Posterior vena cava (tissue), 2 donors: ENCODE measurements at places on chromosomes 6 and 20.

DNA sequence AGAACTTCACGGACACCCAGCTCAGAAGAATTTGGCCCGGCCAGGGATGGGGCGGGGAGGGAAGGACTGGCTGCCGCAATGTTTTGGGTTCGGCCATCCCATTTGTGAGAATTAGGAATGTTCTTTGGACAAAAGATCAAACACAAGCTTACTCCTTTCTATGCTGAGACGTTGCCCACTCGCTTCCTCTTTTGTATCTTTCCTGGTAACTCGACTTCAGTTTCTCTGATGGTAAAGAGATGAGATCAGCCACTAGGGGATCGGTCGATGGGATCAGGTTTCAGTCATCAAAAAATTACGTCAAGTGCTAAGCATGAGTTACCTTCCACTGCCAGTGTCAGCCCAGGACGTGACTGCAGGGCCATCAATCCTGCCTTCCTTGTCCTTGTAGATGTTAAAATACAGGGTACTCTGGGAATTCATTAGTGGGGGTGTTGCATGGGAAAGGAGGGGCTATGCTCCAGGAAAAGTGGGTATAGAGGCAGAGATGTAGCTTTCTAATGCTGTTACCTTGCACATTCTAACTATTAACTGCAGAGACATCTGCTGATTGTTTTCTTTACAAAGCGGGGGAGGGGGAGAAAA, 190.2 kb downstream of the TSHZ2 start:
- peak; percentile 83 for DNase-seq

DNA sequence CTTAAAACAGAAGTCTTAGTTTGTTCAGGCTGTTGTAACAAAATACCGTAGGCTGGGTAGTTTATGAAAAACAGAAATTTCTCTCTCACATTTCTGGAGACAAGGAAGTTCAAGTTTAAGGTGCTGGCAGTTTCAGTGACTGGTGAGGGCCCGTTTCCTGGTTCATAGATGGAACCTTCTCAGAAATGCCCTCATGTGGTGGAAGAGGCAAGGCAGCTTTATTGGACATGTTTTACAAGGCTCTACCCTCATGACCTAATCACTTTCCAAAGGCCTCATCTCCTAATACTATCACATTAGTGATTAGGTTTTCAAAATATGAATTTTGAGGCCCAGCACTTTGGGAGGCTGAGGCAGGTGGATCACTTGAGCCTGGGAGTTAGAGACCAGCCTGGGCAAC, 2.4 kb downstream of the HEBP2 start:
- no peak for DNase-seq

DNA sequence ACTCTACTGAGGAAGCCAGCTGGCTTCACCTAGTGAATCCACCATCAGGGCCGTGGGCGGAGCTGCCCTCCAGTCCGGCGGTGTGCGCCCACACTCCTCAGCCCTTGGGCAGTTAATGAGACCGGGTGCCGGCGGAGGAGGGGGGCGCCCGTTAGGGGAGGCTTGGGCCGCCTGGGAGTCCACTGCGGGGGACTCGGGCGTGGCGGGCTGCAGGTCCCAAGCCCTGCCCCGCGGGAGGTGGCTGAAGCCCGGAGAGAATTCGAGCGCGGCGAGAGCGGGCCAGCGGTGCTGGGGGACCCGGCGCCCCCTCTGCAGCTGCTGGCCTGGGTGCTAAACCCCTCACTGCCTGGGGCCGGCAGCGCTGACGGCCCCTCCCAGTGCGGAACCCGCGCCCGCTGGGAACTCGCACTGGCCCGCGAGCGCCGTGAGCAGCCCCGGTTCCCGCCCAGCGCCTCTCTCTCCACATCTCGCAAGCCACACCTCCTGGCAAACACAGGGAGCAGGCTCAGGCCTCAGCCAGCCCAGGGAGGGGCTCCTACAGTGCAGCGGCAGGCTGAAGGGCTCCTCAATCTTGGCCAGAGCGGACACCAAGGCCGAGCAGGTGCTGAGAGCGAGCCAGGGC, 38.4 kb upstream of the GCNT2 start:
- no peak for DNase-seq

DNA sequence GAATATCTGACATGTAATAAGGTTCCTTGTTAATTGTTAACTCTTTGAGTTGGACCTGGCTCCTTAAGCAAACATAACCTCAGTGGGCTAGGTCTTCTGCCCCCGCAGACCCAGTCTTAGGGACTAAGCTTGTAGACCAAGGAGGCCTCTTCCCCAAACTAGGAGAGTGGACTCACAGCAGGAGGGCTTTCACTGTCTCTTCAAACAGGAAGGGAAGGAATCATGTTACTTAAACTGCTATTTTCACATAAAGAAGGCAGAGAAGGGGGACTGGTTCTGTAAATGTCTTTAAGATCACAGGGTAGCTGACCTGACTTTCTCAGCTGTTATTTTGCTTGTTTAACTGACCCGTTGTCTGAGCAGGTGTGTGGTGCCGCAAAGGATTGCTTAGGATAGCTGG, 34.9 kb upstream of the PRDM1 start:
- DNase-seq: no peak

DNA sequence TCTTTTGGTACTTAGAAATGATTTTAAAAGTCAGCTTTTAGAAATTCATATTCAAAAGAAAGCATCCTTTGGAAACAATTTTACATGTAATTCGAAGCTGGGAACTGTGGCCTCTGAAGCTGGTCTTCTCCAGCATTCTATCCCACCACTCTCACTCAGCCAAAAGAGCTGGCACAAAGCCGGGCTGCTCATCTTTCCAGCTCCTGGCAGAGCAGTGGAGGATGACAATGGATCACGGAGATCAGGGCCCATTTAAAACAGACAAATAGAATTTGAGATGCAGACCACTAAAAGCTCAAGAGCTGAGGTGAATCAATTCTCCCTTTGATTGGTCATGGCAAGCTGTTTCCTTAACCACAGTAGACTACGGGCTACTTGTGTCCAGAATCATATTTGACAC, 60.6 kb downstream of the OTOR start:
- no peak for DNase-seq

GRCh38 chr6:11459079-11459610, 78.4 kb upstream of the TMEM170B start:
- no peak for DNase-seq

DNA sequence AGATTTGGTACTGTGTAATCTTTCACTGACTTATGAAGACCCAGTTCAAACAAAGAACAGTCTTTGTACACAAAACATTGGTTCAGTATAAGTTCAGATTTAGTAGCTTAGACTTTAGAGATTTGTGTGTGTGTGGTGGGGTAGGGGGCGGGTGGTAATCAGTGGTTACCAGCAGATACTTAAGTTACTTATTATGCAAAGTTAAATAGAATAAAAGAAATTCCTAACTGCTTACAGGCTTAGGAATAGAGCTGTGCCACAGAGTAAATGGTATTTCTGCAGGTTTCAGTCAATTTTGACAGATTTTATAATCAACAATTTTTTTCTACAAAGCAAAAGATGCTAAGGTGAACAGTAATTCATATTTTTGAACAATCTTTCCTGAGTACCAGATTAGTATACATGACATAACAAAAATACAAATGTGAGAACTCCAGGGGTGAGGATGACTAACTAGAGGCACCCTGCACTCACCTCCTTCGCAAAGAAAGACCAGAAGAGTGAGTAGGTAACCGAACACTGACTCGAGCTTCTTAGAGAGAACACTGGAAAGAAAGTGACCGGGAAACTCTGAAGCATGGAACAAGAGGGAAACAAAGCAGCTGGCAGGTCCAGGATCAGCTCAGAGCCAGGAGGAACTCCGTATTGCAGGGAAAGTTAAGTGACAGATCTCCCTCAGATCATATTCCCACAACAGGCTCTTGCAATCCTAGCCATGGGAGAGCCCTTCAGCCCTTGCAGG, 560.6 kb downstream of the COL12A1 start:
- no peak for DNase-seq

DNA sequence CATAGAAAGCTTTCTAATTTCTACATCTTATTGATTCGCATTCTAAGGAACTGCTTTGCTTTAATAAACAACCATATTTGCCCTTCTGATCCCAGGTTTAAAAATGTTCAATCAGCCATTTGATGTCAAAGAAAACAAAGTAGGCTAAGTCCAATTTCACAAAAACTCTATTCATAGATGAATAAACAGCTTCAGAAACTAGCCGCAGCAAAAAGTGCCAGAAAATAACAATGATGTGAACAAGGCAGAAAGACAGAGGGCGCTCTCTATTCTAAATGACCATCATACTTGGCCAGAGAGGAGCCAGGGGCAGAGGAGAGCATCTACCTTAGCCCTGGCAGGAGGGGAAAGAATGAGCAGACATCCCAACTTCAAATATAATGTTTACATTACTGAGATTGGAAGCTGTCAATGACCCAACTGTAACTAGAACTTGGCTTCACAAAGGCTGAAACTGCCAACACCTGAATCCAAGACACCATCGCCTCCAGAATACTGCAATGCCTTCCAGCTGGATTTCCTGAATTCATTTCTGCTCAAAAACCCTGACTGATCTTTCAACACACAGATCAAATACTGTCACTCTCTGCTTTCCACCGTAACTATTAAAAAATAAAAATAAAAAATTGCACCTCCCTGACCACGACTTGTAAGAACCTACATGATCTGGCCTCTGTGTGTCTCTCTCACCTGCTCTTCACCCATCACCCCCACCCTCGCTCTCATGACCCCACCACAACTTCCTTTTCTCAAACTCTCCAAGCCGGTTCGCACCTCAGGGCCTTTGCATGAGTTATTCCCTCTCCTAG, 9.5 kb downstream of the CNKSR3 start:
- peak; percentile 20 for DNase-seq

GRCh38 chr20:21053002-21053762, 53.0 kb downstream of the LINC00237 start:
- no peak for DNase-seq

- no peak for DNase-seq
Measured at GRCh38 chr6:148986608-148987007, 239.8 kb downstream of the UST start.

GRCh38 chr6:43639984-43640800, 4.6 kb downstream of the MAD2L1BP start:
- DNase-seq: no peak

DNA sequence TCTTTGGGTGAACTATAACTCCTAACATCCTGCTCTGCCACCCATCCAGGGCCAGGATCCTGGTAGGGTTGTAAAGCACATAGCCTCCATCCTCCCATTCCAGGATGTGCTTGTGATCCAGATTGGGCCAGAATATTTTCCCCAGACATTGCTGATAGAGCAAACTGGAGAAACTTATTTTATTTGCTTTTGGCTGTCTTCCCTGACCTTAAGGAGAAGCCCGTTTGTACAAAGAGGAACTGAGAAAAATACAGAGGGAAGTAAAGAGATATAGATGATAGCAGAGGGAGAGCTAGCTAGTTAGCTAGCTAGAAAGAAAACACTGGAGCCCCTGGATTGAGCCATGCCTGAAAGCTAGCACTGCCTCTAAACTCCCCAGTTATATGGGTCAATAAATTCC, 9.0 kb upstream of the HDAC2 start:
- no peak for DNase-seq

GRCh38 chr6:39381550-39382140, 59.1 kb upstream of the KCNK16 start:
- DNase-seq: no peak

GRCh38 chr6:79076160-79076559, 1.9 kb downstream of the PHIP start:
- no peak for DNase-seq

- DNase-seq: no peak
Measured at GRCh38 chr6:134117409-134117808, 65.0 kb upstream of the SLC2A12 start.

- DNase-seq: no peak
Measured at GRCh38 chr6:22067122-22067521, 229.7 kb downstream of the PRL start.

DNA sequence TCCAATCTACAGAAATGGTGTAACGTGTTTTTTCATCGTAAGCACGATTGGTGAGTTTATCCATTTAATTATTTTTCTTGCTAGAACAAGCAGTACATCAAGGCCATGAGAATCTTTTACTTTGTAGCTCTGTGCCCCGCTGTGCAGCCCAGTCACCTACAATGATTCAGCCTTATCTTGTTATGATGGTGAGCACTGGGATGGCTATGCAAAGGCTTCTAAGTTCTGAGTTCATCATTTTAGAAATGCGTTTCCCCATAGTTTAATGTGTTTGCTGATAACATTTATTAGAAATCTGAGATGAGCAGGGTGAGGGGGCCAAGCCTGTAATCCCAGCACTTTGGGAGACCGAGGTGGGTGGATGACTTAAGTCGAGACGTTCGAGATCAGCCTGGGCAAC, 111.8 kb upstream of the QKI start:
- no peak for DNase-seq

- no peak for DNase-seq
Measured at GRCh38 chr6:92121228-92121627, 1298.1 kb downstream of the EPHA7 start.

- no peak for DNase-seq
Measured at GRCh38 chr20:35306931-35307517, 14.8 kb upstream of the FAM83C start.

- DNase-seq: no peak
Measured at GRCh38 chr6:47631269-47631772, 67.1 kb upstream of the ADGRF4 start.

GRCh38 chr20:43507150-43508080, at the start of gene L3MBTL1:
Gene L3MBTL1, plus strand, starts transcription at chr20:43507697. Its CDS starts 5,807 bp downstream, at chr20:43513504.
- DNase-seq: no peak

DNA sequence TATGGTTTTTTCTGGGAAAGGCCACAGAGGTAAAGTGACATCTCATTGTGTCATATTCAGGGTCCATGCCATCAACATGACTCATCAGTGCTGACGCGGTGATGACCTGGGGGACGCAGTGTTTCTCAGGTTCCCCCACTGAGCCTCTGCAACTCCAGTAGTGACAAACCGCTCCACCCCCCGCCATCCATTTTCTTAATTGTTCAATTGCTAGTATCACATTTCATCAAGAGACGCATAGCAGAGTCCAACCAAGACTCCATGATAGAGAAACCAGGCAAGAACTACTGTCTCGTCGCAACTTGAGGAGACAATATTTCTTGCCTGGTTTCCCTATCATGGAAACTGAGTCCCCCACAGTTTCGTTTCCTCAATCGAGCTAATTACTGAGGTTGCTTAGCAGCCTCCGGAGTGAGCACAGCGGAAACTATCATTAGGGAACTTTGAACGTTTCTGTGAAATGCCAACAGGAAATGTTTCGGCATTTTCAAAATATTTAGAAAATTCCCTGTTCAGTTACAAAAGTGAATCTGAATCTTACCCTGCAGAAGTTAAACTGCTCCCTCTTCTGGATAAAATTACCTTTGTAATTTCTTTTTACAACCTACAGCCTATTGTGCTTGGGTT, 12.2 kb upstream of the SERPINB1 start:
- peak; percentile 89 for DNase-seq

GRCh38 chr6:128039543-128039942, 138.7 kb upstream of the THEMIS start:
- no peak for DNase-seq
